Pulmonary artery endothelial cell (primary cell): ENCODE measurements at places on chromosomes 16 and 17. TPM values are rescaled to one million over a fixed set of nuclear protein-coding genes. Genes with fewer than 3 reads are reported as not detected.

Gene C17orf50
- total RNA-seq, result not detected in 2 replicates

DNA sequence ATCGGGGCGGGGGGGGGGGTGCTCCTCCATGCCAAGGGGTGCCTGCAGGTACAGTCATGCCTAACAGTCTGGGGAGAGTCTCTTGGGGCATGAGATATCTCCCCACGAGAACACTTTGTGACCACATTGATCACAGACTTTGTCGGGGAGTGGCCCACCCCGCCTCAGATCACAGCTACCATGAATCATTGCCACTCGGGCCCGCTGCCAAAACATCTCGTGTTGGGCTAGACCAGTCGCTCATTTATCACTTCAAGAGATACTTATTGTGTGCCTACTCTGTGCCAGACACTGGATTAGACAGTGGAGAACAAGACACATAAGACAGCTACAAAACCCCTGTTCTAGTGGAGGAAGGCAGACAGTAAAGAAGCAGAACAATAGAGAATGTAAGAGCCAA lies 72.6 kb downstream of the CLEC16A start:
- peak; percentile 26 for DNase-seq

GRCh38 chr16:66515596-66516508 lies 34.1 kb downstream of the TK2 start:
- no peak for DNase-seq

Gene PERCC1
- not detected in 2 replicates for total RNA-seq

DNA sequence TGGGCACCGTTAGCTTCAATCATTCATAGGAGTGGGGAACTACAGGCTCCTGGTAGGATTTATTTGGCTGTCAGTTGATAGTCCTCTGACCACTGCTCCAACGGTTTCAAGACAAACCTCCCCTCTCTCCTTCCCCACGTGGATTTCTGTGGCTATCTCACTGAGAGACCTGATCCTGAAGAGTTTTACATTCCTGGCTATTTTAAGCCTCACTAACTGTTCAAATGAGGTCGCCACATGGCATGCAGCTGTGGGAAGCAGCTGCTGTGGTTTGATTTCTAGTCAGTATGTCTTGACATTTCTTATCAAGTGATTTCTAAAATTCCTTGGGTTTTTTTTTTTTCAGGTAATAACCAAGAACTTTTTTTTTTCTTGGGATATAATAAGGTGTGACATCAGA lies 38.3 kb downstream of the CDK5R1 start:
- no peak for DNase-seq

DNA sequence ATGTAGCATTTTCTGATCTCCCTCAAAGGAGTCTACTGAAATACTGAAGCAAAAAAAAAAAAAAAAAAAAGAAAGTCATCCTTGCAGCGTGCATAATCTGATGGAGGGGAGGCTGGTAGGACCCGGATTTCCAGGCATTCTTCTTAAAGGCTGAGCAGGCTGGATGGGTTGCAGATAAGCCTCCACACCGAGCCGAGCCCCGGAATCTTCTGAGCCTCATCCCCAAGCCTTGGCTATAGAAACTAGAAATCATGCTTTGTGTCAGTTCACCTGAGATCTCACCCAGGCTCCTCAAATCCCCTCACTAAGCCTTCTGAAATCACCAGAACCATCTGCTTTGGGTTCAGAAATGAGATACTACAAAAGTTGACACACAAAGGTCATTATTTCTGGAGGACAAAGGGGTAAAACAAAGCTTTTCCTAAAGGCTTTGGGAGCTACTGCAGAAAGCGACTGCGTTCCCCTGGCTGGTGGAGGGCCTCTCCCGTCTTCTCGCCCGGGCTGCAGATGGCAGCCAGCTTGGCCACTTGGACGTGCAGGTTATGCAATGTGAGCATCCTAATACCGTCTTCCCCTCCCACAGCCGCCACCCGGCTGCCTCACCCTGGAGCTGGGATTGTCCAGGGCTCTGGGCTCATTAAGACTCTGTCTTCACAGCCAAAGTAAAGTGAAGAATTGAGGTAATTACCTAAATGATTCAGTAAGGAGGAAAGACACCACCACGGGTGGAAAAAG lies 4.7 kb upstream of the CACNG4 start:
- DNase-seq, result no peak

Gene MRM1
- 3.6 and 7.3 TPM in 2 replicates for total RNA-seq

DNA sequence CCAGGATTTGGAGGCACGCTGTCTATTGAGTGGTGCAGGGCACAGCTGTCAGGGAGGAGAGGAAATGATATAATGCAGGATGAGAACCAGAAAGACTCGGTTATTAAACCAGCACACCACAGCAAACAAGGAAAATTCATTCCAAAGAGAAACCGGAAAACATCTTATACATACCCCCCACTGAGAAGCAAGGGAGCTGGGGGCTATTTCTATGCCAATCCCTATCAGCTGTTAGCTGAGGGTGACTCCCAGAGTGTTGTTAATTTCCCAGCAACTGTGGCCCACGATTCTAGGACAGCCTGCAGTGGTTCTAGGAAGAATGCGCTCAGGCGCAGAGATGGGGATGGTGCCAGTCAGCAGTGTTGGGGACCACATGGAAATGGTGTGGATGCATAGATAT lies 467.3 kb downstream of the PMP22 start:
- DNase-seq, result no peak

GRCh38 chr17:68892658-68893057 lies 62.5 kb downstream of the ABCA8 start:
- DNase-seq, result no peak
